ENCODE measurements at places on chromosomes 12 and 14. TPM values are rescaled to one million over a fixed set of nuclear protein-coding genes. Genes with fewer than 3 reads are reported as not detected.

Gene RNASE7
- not detected for total RNA-seq

Gene TMEM116
- 12.3 TPM for total RNA-seq

Gene FGD4
- 2.3 TPM for total RNA-seq

Gene AICDA
- not detected for total RNA-seq

- no peaks in the 10 kb centered on the region for H3K36me3 ChIP-seq
- H3K4me3 ChIP-seq: peak overlapping the region; percentile 6
- peak; percentile 40 for DNase-seq
- peaks cover 5% of the 10 kb centered on the region for H3K4me1 ChIP-seq
- no peaks in the 10 kb centered on the region for H3K27me3 ChIP-seq
Observed at GRCh38 chr12:95881331-95881955, 22.7 kb downstream of the SNRPF start.

GRCh38 chr14:104238424-104239184, 100.2 kb downstream of the KIF26A start:
- H3K36me3 ChIP-seq: no peaks in the 10 kb centered on the region
- no peak overlapping the region for H3K4me3 ChIP-seq
- no peak overlapping the region for H3K27ac ChIP-seq
- DNase-seq: no peak
- H3K27me3 ChIP-seq: no peaks in the 10 kb centered on the region
- no peaks in the 10 kb centered on the region for H3K4me1 ChIP-seq

- peaks cover 2% of the 10 kb centered on the region for H3K27me3 ChIP-seq
- no peak overlapping the region for H3K4me3 ChIP-seq
- H3K4me1 ChIP-seq: no peaks in the 10 kb centered on the region
- H3K36me3 ChIP-seq: no peaks in the 10 kb centered on the region
Observed at GRCh38 chr14:99677231-99678140, 6.6 kb upstream of the CYP46A1 start.

- DNase-seq: peak; percentile 85
- H3K27me3 ChIP-seq: peaks cover 5% of the 10 kb centered on the region
- H3K4me3 ChIP-seq: no peak overlapping the region
- H3K4me1 ChIP-seq: no peaks in the 10 kb centered on the region
Observed at GRCh38 chr14:51979088-51979709, 10.1 kb upstream of the RTRAF start.

DNA sequence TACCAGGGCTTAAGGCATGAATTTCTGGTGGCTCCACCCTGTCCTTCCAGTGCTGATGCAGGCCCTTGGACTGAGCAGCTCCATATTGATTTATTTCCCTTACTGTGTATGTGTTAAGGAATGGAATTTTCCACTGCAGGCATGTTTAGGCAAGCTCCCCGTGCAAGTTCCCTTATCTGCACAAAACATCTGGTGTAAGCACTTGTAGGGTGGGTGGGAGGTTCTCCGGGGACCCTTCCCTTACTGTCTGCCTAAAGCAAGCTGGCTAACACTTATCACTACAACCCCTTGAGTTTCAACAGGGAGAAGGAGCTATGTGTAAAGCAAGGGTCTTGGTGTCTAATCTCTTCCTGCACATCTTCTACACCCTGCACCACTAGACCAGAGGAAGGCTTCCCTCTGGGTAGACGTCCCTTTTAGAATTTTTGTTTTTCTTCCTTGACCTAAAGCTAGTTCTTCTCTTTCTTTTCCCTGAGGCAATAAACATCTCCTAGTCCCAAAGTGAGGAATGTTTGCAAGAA, 22.0 kb upstream of the DRAM1 start:
- H3K27me3 ChIP-seq: no peaks in the 10 kb centered on the region
- H3K4me1 ChIP-seq: peaks cover 5% of the 10 kb centered on the region
- no peak overlapping the region for H3K27ac ChIP-seq
- DNase-seq: peak; percentile 45
- H3K36me3 ChIP-seq: no peaks in the 10 kb centered on the region
- no peak overlapping the region for H3K4me3 ChIP-seq

DNA sequence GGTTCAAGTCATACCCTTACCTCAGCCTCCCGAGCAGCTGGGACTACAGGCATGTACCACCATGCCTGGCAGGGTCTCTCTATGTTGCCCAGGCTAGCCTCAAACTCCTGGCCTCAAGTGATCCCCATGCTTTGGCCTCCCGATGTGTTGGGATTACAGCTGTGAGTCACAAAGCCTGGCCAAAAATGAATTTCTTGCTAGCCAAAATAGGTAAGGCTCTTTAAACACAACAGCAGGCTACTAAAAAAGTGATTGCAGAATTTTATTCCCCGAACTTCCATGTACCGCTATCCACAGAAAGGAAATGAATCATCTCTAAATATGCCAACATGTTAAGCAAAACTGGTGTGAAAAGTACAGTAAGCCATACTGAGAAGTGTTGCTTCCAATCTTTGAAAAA, 50.6 kb downstream of the WDHD1 start:
- H3K36me3 ChIP-seq: no peaks in the 10 kb centered on the region
- H3K27me3 ChIP-seq: no peaks in the 10 kb centered on the region
- no peak overlapping the region for H3K4me3 ChIP-seq
- no peak overlapping the region for H3K27ac ChIP-seq
- peaks cover 2% of the 10 kb centered on the region for H3K4me1 ChIP-seq

DNA sequence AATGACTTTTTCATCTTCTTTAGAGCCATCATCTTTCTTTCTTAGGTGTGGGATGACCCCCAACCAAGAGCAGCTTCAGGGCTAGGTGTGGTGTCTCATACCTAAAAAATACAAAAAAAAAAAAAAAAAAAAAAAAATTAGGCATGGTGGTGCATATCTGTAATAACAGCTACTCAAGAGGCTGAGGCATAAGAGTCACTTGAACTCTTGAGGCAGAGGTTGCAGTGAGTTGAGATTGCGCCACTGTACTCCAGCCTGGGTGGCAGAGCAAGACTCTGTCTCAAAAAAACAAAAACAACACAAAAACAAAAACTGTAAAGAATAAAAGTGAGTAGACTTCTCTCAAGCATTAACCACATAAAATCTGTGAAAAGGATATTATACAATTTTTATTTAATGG, 8.0 kb upstream of the ATF7IP start:
- no peak for DNase-seq
- no peaks in the 10 kb centered on the region for H3K36me3 ChIP-seq
- no peak overlapping the region for H3K27ac ChIP-seq
- no peaks in the 10 kb centered on the region for H3K27me3 ChIP-seq
- no peaks in the 10 kb centered on the region for H3K4me1 ChIP-seq
- no peak overlapping the region for H3K4me3 ChIP-seq

DNA sequence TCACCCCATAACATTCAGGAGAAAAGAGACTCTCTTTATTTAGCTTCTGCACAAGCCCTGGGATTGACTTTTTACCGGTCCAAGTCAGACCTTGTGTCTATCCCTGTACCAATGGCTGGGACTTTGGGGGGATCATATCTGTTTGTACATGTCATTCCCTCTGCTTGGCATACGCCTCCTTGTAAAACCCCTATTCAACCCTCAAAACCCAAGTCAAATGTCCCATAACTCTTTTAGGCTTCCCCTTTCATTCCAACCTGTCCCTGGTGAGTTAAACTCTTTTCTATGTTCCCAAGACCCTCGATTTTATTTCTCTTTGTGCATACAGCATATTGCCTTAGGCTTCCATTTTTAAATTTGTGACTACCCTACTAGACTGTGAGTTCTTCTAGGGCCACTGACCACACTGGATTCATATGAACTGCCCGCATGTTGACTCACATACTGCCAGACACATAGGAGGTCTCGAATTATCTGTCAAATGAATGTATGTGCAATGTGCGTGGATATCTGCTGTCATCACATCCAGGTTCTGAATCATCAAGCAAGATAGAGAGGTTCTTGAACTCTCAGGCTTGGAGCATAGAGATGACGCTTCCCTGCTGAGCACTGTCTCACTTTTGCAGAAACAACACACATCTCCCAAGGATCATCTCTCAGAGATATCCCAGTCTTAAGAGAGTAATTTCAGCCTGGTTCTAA, 548.6 kb upstream of the TBX3 start:
- H3K4me3 ChIP-seq: no peak overlapping the region
- no peaks in the 10 kb centered on the region for H3K4me1 ChIP-seq
- H3K27me3 ChIP-seq: no peaks in the 10 kb centered on the region
- H3K27ac ChIP-seq: no peak overlapping the region

- no peaks in the 10 kb centered on the region for H3K27me3 ChIP-seq
- DNase-seq: peak; percentile 92
- no peaks in the 10 kb centered on the region for H3K4me1 ChIP-seq
- H3K4me3 ChIP-seq: peak within 1 kb of the TSS; percentile 93
- H3K36me3 ChIP-seq: peaks cover 11% of the 10 kb centered on the region
- peak within 1 kb of the TSS; percentile 98 for H3K27ac ChIP-seq
Observed at GRCh38 chr14:23094666-23095195, at the start of gene ACIN1. Gene ACIN1 (minus strand): TSS chr14:23095136. CDS start chr14:23095112, 24 bp downstream.

Data from fibroblast of lung (primary cell).